Kidney epithelial cell (primary cell): ENCODE measurements at places on chromosomes 16 and 17.

DNA sequence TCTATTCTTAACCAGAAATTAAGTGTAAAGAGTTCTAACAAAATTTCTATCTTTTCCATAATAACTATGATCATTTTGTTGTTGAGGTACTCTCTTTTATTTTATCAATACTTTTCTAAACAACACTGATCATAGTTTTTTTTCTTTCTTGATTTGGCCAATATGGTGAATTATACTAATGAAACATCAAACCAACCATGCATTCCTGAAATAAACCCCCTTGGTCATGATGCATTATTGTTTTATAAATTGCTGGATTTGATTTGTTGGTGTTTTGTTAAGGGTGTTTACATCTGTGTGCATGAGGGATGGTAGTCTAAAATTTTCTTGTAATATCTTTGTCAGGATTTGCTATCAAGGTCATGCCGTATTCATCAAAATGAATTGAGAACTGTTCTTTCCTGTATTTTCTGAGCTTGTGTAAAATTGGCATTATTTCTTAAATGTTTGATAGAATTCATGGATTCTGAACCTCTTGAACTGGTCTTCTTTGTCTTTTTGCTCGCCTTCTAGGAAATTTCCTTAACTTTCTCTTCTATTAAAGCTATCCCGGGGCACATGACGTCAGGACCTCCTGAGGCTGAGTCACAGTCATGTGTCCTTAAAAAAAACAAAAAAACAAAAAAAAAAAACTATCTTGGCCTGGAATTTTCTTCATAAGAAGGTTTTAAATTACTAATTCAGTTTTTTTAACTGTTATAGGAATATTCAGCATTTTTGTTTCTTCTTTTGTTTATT, 3.9 kb upstream of the TRIM25 start:
- no peak for DNase-seq

- DNase-seq, result no peak
Measured at GRCh38 chr17:1481736-1482135, 10.8 kb downstream of the MYO1C start.

DNA sequence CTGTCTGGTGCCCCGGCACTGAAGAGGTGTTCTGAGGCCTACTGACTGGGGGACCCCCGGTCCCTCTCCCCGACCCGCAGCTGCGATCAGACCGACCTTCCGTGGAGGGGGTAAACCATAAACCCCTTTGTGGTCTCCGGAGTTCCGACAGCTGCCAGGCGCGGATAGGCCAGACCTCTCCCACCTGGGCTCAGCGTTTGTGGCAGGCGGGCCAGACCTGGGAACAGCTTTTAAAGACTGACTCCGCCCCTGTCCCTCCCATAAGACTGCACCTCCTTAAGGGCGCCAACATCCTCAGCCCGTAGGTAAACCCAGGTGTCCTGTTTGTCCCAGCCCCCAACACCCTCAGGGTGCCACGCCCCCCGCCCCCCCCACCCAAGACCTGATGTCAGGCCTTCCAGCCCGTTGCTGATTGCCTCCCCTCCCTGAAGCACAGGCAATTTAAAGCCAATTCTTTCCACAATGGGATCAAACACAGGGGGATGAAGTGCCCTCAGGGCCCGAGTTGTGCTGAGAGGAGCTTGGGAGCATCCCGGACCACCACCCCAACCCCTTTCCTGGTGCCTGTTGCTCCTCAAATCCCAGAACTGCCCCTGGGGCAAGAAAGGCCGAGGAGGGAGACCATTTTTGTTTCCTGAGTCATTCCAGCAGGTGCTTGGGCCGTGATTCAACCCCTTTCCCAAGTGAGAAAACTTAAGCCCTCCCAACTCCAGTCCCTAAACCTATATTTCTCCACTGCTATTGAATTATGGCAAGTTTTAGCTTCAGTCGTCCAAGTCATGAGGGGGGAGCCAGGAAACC, at the start of gene SOX15:
Gene SOX15, minus strand, starts transcription at position 204 of the 801 bp plus-strand sequence. CDS start 418 bp downstream, outside the sequence.
- DNase-seq, result no peak

- DNase-seq, result no peak
Measured at GRCh38 chr16:85570213-85570734, 42.8 kb upstream of the GSE1 start.

- no peak for DNase-seq
Measured at GRCh38 chr17:57315061-57316015, 59.0 kb downstream of the MSI2 start.

GRCh38 chr17:27996202-27997043, 46.1 kb upstream of the NLK start:
- no peak for DNase-seq
